ENCODE measurements at places on chromosomes 7 and 10.

DNA sequence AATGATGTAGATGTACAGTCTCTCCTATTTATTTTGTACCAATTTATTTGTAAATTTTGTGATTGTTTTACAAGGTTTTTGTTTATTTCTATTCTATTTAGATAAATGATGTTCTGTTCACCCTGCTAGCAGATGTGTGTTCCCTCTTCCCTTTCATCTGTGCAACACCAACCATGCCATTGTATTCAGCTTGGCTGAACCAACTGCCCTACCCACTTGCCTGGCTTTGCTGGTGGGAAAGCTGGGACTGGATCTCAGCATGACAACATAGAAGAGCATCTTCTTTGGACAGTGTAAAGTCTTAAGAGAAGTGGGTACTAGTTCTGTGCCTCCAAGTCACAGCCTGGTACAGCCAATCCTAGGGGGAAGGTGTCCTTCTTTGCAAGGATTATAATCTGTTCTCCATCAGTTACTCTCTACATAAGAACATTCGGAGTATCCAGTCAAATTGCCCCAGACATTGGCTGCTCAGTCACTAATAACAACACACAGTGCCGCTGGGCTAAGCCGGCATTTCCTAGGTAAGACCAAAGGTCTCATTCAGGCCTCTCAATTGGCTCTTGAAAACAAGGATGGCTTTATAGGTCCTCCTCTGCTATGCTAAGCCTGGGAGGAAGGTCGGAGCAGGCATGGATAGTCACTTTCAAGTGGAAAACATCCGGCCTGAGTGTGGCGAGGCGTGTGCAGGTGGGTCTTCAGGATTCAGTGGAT, 109.7 kb downstream of the NT5C2 start:
- DNase-seq: no peak

DNA sequence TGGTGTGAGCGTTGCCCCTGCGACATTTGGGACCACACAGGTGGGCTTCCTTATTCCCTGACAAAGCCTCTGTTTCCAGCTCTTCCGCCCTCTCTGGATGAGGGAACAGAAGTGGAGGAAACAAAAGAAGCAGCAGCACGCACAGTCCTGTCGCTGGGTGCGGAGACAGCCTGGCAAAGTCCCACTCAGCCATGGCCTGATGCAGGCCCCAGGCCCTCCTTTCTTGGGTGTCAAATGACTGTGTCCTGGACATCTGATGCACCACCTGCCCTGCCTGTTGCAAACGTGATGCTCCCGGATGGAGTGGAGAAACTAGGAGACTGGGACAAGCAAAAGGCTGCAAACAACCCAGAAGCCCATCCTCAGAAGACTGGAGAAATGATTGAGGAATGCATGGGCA, 20.7 kb downstream of the ZMIZ2 start:
- no peak for DNase-seq

GRCh38 chr10:89283936-89284475, 17.8 kb upstream of the IFIT2 start:
- no peak for DNase-seq

DNA sequence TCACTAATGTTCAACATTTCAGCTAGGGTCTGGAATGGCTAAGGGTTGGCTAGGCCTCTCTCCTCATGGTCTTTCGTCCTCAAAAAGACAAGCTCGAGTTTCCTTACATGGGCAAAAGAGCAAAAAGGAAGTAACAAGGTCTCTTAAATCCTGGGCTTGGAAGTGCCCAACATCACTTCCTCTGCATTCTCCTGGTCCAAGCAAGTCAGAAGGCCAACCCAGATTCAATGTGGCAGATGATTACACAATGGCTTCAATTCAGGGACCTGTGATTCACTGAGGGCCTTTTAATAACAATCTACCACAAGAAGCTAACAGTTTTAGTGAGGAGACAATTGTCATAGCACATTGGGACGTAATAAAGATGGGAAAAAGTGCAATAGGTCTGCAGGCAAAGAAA, 4.4 kb upstream of the NUP205 start:
- no peak for DNase-seq

- no peak for DNase-seq
These were observed 128.2 kb upstream of the CHST15 start for GRCh38 chr10:124221356-124222317.

DNA sequence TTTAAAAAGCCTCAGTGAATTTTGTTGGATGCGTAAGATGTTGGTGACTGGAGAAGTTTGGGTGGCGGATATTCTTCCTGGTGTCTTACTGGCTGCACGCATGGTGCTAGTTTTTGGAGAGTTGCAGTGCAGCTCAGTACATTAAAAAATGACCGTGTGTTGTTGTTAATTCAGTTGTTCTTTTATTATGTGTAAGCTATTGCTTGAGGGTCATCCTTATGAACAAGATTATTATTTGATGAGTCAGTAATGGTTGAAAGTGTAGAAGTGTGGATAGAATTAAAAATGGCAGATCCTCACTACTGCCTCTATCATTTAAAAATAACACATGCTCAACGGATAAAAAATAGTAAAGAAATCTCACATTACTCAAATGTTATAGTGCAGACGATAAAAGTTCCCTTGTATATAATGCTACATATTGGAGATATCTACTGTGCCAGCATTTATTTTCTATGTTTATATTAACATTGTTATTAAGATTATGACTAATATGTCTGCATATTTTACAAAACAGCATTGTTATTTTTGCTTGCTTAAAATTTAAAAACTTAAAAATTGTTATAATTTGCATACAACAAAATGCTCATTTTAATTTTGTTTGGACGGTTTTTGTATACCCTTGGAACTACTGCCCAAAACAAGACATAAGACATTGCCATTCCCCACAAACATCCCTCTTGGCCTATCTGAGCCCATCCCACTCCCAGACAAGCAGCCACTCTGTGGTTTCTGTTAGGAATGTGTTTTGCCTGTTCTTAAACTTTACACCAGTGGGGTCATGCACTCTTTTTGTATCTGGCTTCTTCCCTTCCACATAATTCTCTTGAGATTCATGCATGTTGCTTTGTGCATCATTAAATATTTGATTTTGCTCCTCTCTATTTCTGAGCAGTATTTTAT, 142.0 kb downstream of the DOCK1 start:
- no peak for DNase-seq

All from HS-27A (cell line).